ENCODE measurements at places on chromosomes 3 and 15.

DNA sequence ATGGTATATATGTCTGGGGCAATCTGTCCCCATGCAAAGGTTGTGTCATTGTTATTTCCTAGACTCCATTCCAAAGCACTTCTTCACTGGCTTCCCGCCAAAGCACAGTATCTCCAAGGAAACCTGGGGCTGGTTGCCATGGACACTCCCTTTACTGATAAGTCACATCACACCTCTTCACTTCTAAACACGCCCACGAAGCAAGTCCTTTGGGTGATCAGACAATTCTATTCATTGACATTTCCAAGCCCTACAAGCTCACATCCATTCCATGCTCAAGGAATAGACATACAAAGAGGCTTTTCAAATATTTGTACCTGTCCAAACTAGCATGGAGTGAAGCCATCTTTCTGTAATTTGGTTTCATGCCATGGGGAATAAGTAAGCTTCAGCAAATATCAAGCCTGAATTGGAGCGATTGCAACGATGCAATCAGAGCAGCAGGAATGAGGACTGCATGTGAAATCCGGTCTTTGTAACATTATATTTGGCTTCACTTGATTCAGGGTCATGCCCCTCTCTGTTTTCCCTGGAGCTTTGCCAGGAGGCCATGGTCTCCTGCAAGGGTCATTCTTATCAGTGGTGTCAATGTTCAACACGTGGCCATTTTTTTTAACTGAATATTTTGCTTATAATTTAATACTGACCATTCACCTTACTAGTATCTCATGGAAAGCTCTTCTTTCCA lies 201.6 kb upstream of the TMC3 start:
- DNase-seq = no peak

GRCh38 chr15:68232449-68232848 lies 2.9 kb upstream of the CLN6 start:
- DNase-seq = no peak

DNA sequence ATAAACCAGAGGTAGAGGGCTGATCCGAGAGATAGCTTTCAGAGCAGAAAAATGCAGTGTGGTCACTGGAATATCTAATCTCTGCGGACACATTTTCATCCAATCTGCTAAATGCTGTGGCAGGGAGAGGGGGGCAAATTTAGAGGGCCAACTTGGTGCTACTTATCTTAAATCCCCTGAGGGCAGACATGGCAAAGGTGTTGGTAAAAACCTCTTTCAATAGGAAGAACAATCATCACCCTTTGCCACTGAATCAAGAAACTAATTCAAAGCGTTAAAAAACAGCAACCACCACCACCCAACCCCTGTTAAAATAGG lies 152.9 kb downstream of the MECOM start:
- DNase-seq = no peak

GRCh38 chr3:194137008-194137505 lies 1.1 kb downstream of the HES1 start:
- DNase-seq = no peak

- DNase-seq = no peak
Observed at GRCh38 chr15:76342058-76342381, 5.4 kb downstream of the ISL2 start.

DNA sequence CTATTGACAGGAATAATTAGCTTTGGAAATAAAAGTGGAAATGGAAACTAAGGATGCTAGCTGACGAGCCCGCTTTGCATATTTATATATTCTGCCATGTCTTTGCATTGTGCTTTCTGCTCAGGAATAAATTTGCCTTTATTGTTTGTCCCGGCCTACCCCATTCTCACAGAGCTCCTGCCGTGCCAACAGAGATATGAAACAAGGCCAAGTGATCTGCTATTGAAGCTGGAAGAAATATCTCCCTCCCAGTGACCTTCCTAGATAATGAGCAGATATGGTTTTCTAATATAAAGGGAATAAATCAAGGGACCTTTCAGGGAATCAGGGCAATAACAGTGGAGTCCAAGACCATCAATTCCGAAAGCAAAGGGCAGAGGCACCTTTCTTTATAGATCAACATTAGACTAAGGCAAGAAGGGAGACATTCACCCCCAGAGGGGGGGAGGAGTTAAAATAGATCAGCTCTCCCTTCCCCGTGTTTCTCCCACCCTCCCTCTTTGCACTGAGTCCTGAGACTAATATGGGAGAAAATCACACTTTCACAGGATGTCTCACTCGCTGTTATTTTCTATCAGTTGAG lies 664.6 kb downstream of the AGBL1 start:
- DNase-seq = no peak

- DNase-seq = peak; percentile 53
Observed at GRCh38 chr3:38117748-38118420, 19.0 kb downstream of the ACAA1 start.

GRCh38 chr3:71585887-71586809 lies 2.6 kb upstream of the FOXP1 start:
- DNase-seq = no peak

DNA sequence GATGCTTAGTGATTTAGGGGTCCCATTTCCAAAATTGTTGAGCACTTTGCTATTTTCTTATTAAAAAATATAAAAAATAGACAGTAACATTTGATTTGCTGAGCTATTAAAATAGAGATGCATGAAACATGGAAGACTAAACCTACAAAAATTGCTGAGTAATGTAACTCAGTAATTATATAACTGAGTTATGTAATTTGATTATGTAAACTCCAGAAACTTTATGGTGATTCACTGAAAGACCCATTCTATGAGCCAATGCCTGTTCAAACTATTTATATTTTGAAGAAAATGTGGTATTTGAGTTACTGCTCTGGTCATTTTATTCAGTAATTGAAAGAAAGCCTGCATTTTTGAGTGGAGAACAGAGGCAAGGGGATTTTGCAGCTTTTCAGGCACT lies 1221.5 kb upstream of the ALCAM start:
- DNase-seq = no peak
